Activated naive CD4-positive, alpha-beta T cell treated with anti-CD3 and anti-CD28 coated beads, Interleukin-2, amount 10 ng/mL, durations not matched to agents 7 days and 5 days (primary cell): ENCODE measurements at places on chromosomes 11 and 22.

DNA sequence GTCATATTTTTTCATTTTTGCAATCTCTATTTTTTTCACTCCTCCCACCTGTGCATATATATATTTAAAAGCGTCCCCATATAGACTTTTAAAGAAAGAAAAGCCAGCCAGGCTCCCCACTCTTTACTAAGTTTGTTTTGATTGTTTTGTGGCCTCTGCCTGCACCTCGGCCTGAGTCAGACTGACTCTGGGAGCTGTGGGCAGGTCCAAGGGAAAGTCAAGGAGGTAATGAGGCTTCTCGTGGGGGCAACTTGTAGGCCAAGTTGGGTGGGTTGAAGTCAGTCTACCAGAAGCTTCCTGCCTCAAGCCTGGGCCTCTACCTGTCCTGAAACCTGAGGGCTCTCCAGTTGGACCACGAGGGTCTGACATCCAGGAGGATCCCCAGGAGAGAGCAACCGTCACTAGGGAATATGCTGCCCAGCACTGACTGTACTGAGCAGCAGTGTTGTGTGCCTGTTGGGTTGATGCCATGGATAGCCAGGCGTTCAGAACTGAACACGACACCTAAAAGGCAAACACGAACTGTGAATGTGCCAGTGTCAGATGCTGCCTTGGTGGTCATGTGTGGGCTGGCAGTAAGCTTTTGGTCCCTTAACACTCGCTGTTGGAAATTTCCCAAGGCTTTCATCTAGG, 58.8 kb downstream of the BMAL1 start:
- H3K36me3 ChIP-seq: no peaks in the 10 kb centered on the region
- H3K27me3 ChIP-seq: no peaks in the 10 kb centered on the region
- DNase-seq: no peak

- no peak overlapping the region for H3K27ac ChIP-seq
- DNase-seq: no peak
- peaks cover 7% of the 10 kb centered on the region for H3K27me3 ChIP-seq
- H3K4me3 ChIP-seq: no peak overlapping the region
- H3K36me3 ChIP-seq: no peaks in the 10 kb centered on the region
These were observed 53.2 kb downstream of the SPON1 start for GRCh38 chr11:14015711-14016110.

- peaks cover 44% of the 10 kb centered on the region for H3K27me3 ChIP-seq
- H3K36me3 ChIP-seq: peaks cover 33% of the 10 kb centered on the region
- H3K4me1 ChIP-seq: peaks cover 15% of the 10 kb centered on the region
These were observed 6.7 kb downstream of the PHOX2A start for GRCh38 chr11:72237112-72237931.

GRCh38 chr11:1352696-1353382, 36.9 kb upstream of the BRSK2 start:
- no peak for DNase-seq
- no peaks in the 10 kb centered on the region for H3K36me3 ChIP-seq
- no peaks in the 10 kb centered on the region for H3K4me1 ChIP-seq
- no peak overlapping the region for H3K27ac ChIP-seq

- H3K4me1 ChIP-seq: peaks cover 86% of the 10 kb centered on the region
- H3K27me3 ChIP-seq: no peaks in the 10 kb centered on the region
- peak; percentile 72 for DNase-seq
- peak overlapping the region; percentile 98 for H3K27ac ChIP-seq
- H3K36me3 ChIP-seq: peaks cover 10% of the 10 kb centered on the region
- peak overlapping the region; percentile 79 for H3K4me3 ChIP-seq
These were observed 22.1 kb upstream of the TMPRSS13 start for GRCh38 chr11:117950993-117951961.

DNA sequence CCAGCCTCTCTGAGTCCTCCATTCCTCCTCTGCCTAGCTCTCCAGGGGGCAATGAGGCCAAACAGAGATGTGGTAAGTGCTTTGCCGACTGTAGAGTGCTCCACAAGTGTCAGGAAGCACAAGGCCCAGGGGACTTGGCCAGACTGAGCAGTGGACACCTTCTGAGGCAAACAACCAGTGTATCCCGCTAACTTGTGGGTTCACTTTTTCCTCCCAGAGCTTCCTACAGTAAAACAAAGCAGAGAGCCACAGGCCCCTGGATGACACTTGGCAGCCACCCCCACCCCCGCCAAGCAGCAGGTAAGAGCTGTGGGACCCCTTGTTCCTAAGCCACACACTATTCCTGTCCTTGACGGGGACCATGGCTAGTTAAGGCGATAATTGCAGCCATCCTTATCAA, 160.9 kb downstream of the CACNA1I start:
- H3K4me1 ChIP-seq: no peaks in the 10 kb centered on the region
- DNase-seq: no peak
- H3K36me3 ChIP-seq: no peaks in the 10 kb centered on the region
- H3K4me3 ChIP-seq: no peak overlapping the region
